Activated T-helper 1 cell treated with anti-CD3 and anti-CD28 coated beads, Interleukin-2, amount 50 U/mL, for 16 hours (primary cell): ENCODE measurements at places on chromosomes 5 and 9.

DNA sequence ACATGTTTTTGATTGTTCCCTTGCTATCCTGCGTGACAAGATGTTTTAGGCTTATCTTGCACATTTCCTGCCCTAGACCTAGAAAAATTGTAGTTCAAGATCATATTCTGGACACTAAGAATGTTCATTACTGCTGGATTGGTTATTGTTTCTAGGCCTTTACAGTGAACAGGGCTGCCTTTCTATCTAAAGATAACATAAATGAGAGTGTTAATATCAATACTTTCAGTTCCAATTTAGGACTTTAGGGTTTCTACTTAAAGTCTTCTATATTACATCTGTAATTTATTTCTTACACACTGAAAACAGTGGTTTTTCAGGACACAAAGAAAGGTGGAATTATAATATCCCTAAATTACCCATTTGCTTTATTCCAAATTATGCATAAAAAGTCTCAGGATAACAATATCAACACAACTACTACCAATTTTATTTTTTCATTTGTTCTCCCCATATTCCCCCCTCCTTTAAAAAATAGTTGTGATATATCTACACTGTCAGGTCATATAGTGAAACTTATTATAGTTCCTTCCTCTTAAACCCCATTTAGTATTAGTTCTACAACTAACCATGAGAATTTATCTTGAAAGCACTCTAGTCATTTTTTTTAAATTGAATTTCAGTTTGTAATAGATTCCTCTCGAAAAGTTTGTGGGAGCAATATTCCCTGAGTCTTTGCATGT is 293.9 kb upstream of the RIOK2 start:
- DNase-seq = no peak

DNA sequence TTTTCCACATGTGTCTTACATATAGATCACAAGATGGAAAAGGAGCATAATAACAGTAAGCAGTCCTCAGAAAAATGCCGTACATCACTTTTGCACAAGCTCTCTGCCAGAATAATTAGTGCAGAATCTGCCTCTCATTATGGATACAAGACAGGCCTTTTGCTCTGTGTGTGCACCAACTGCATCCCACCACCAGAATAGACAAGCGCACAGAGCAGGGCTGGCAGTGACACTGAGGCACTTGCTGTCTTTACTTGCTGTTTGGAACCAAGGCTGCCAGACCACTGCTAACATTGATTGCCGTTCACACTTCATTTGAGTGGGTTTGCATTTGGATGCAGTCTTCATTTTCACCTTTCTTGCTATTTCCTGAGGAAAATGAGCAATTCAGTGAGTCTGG is 741.3 kb downstream of the TLE1 start:
- no peak for DNase-seq

DNA sequence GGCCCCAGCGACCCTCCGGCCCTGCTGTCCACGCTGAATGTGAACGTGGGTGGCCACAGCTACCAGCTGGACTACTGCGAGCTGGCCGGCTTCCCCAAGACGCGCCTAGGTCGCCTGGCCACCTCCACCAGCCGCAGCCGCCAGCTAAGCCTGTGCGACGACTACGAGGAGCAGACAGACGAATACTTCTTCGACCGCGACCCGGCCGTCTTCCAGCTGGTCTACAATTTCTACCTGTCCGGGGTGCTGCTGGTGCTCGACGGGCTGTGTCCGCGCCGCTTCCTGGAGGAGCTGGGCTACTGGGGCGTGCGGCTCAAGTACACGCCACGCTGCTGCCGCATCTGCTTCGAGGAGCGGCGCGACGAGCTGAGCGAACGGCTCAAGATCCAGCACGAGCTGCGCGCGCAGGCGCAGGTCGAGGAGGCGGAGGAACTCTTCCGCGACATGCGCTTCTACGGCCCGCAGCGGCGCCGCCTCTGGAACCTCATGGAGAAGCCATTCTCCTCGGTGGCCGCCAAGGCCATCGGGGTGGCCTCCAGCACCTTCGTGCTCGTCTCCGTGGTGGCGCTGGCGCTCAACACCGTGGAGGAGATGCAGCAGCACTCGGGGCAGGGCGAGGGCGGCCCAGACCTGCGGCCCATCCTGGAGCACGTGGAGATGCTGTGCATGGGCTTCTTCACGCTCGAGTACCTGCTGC is 839 bp downstream of the KCNV2 start:
- no peak for DNase-seq

GRCh38 chr5:59206132-59206581 is 623.3 kb downstream of the RAB3C start:
- DNase-seq = no peak

DNA sequence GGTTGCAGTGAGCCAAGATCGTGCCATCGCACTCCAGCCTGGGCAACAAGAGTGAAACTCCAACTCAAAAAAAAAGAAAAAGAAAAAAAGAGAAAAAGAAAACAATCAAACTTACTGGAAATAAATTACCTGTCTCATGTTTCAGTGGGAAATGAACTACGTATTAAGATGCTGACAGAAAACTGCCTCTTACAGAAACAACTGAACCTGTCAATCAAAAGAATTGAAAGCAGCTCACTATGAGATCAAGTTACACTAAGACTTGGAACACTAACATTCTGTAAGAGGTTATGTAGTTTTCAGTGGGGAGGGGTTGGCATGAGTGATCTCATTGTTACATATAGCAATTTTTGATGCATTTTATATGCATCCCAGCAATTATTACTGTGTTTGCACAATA is 64.4 kb upstream of the SPATA31E1 start:
- DNase-seq = no peak

GRCh38 chr5:17403695-17404490 is 94.1 kb upstream of the TAF11L2 start:
- DNase-seq = no peak

- DNase-seq = no peak
Observed at GRCh38 chr5:172973931-172974330, 9.6 kb upstream of the ATP6V0E1 start.

DNA sequence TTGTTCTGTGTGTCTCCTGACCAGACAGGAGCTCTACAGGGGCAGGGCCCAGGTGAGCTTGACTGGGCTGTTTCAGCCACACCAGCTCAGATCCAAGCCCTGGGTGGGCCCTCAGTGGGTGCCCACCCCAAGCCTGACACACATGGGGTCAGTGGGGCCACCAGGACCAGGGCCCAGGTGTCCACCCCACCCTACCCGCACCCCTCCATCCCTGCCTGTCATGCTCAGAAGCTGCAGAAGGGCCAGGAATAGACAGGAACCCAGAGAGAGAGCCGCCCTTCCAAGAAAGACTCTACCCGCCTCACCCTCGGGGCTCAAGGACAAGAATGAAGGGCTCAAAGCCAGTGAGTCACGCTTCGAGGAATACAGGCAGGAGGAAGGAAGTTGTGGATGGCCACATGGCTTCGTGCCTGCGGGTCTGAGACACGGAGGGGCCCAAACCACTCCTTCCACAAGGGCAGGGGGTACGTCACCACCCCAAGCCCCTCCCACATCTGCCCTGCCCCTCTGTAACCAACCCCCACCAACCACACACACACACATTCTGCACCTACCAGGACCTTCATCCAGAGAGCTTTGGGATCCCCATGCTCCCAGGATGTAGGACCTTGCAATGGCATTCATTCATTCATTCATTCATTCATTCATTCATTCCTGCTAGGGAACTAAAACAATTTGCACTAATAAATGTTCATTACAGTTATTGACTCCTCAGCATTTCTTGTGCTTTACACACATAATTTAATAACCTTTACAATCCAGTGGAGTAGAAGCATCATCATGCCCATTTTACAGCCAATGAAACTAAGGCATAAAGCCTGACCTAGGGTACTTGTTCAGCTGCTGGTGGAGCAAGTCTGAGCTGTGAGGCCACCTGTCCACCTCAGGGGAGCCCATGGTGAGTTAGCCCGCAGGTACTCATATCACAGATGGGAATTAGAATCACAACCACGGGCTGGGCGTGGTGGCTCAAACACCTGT is 55.9 kb upstream of the STXBP1 start:
- DNase-seq = no peak

DNA sequence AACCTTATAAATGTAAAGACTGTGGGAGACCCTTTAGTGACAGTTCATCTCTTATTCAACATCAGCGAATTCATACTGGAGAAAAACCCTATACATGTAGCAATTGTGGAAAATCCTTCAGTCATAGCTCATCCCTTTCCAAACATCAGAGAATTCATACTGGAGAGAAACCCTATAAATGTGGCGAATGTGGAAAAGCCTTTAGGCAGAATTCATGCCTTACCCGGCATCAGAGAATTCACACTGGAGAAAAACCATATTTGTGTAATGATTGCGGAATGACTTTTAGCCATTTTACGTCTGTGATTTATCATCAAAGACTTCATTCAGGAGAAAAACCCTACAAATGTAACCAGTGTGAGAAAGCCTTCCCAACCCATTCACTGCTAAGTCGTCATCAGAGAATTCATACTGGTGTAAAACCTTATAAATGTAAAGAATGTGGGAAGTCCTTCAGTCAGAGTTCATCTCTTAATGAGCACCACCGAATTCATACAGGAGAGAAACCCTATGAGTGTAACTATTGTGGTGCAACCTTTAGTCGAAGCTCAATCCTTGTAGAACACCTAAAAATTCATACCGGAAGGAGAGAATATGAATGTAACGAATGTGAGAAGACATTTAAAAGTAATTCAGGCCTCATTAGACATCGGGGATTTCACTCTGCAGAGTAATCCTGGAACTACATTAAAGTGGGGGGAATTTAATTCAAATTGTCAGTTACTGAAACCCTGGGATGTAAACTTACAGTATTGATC is 17.7 kb downstream of the ZNF483 start:
- DNase-seq = no peak

GRCh38 chr9:385818-386398 is 171.2 kb downstream of the DOCK8 start:
- DNase-seq = no peak
